GM18507 (cell line): ENCODE measurements at places on chromosomes 12 and 14.
A peak's percentile ranks its signal among the peaks of the same experiment; 100 is the strongest.

DNA sequence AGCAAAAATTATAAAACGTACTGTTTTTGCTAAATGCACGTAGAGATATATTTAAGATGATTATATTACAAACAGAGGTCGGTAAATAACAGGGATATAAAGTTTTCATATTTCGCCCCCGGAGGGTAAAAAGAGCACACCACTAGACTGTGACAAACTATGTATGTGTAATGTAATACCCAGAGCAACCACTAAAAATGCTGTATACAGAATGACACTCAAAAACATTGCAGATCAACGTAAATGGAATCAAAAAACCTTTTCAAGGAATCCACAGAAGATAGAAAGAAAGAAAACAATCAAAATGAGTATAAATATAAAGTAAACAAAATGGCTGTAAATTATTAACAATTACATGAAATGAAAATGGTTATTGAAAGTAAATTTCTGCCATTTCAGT, 37.6 kb upstream of the PRB4 start:
- DNase-seq: no peak

DNA sequence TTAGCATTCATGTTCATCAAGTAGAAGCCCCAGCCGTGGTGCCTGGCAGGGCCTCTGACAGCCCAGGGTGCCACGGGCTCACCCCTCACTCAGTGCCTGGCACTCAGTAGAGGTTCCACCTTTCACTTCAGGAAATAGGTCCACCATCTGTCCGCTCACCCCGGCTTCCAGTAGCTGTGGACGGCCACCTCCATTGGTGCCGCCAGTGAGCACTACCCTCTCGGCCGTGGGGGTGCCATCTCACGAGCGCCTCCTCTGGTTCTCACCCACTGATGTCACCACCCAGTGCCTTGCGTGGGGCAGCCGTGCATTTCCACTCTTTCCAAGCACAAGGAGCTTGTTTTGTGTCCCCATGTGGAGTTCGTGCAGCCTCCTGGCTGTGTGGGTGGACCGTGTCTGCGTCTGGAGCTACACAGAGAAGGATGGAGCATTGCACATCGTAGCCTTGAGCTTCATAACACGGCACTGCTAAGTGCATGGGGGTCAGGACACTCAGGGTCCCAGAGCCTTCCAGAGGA, 41.0 kb upstream of the MMP17 start:
- no peak for DNase-seq

DNA sequence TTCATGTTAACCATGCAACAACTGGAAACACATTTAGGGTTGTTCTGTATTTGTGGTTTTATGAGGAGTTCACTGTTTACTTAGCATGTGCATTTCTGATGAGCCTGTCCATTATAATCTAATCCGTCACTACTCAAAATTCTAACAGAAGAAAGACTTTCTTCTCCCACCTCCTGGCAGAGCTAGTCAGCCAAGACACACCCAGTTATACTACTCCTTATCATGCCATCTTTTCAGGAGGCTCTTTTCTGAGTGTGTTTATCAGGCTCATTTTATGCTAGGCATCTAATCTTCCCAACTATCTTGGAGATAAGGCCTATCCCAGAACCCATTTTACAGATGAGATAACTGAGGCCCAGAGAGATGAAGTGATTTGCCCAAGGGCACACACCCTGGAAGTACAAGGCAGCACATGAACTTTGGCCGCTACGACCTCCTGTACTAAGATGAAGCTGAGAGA, 10.4 kb upstream of the MED13L start:
- DNase-seq: no peak

- DNase-seq: no peak
Observed at GRCh38 chr12:49976557-49976956, 3.8 kb downstream of the AQP6 start.

- no peak for DNase-seq
Observed at GRCh38 chr12:109191621-109192250, 75.3 kb downstream of the ACACB start.

GRCh38 chr14:68686205-68686465, 106.7 kb downstream of the ZFP36L1 start:
- DNase-seq: no peak

GRCh38 chr12:25397001-25397400, 146.3 kb upstream of the KRAS start:
- no peak for DNase-seq

GRCh38 chr12:107891967-107892366, 117.5 kb downstream of the ASCL4 start:
- DNase-seq: no peak

GRCh38 chr12:110227138-110227537, 53.9 kb upstream of the ATP2A2 start:
- no peak for DNase-seq

DNA sequence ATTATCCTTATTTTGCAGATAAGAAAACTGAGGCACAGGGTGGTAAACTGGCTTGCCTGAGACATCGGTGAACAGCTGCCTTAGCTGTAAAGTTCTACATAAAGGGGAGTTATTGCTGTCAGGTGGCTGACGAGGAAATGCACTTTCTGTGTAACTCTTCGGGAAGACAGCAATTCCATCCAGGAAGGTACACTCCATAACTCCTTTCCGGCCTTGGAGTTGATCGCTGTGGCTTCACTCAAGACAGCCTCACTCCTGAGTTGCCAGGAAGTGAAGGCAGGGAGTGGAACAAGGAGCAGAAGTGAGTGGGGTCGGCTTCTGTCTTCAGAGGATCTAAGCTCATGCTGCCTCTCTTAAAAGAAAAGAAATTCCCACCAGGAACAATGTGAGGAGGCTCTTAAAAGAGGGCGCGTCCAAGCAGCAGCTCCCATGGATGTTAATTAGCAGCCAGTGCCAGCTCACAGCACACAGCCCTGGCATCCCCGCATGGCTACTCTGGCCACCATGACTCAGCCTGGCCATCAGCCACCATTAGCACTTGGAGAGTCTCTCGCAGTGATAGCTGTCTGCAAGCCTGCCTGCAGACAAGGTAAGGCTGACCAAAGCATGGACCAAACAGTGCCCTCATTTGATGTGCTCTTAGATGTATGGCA, 60.3 kb downstream of the NUAK1 start:
- DNase-seq: no peak

GRCh38 chr14:100134586-100134985, 24.9 kb downstream of the DEGS2 start:
- DNase-seq: no peak

- no peak for DNase-seq
Observed at GRCh38 chr14:73663548-73664212, 18.9 kb downstream of the DNAL1 start.

- DNase-seq: no peak
Observed at GRCh38 chr14:77580477-77580876, 36.0 kb downstream of the SPTLC2 start.

DNA sequence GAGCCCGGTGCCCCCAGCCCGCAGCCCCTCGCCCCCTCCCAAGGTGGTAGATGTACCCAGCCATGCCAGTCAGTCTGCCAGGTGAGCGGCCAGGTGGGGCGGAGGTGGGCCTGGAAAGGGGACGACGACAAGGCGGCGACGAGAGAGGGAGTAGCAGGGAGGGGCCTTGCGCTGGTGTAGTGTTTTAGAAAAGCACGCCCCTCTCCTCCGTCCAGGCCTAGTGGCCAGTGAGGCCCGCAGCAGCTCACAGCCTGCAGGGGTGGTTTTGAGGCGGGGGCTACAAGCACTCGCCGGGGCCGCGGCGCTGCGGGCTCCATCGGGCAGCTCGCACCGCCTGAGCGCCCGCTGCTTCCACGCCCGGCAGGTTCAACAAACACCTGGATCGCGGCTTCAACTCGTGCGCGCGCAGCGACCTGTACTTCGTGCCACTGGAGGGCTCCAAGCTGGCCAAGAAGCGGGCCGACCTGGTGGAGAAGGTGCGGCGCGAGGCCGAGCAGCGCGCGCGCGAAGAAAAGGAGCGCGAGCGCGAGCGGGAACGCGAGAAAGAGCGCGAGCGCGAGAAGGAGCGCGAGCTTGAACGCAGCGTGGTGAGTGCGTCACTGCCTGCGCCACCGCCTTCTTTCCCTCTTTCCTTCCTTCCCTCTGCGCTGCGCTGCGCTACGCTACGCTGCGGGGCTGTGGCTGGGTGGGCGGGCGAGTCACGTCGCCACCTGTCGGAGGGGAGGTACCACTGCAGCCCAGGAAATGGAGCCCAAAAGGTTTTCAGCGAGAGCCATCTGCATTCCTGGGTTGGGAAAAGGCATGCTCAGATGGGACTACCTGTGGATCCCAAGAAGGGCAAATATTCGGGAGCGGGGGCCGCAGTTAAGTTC, 5.9 kb upstream of the RNU7-1 start:
- no peak for DNase-seq

GRCh38 chr12:7142056-7142644, 12.0 kb downstream of the CLSTN3 start:
- DNase-seq: no peak

DNA sequence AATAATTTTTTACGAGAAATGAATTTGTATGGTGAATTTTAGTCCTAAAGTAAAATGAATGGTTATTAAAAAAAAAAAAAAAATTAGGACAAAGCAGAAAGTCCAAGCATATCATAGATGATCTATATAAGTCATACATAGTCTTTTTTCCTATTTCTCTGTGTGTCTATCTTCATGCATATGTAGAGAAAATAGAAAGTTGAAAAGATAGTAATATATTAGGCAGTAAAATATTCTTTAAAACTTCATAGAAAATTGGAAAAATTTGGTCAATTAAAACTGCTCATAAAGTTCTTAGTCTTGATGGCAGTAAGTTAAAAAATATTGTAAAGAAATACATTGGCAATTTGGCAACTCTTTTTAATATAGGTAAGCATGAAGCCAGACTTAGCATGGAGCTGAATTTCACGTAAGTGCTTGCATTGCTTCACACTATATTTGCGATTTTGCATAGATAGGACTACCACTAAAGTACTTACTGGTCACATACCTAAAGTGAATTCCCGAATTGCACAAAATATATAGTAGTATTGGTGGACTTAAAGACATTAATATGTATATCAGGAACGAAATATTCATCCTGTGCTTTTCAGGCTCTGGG, 303.8 kb downstream of the IPO8 start:
- no peak for DNase-seq

DNA sequence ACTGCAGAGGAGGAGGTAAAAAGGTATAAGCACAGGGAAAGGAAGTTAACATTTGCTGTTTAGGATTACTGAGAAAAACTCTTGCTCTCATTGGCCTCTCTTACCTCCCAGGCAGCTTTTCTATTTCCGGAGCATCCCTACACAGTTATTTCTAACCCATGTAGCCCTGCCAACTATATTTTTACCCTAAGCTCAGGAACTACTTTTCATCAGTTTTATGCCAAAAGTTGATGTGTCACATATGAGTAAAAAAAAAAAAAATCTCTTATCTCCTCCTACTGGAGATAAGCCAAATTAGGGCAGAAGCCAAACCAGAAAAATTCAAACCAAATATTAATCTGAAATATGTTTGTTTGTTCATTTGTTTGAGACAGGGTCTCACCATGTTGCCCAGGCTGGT, 34.4 kb upstream of the PSMA6 start:
- no peak for DNase-seq

- no peak for DNase-seq
Observed at GRCh38 chr12:124389725-124390441, 95.0 kb downstream of the RFLNA start.

GRCh38 chr12:120265473-120266179, at the start of gene PXN:
TSS of gene PXN (minus strand) at chr12:120265730. CDS start at chr12:120265629, 101 bp downstream.
- peak; percentile 92 for DNase-seq

DNA sequence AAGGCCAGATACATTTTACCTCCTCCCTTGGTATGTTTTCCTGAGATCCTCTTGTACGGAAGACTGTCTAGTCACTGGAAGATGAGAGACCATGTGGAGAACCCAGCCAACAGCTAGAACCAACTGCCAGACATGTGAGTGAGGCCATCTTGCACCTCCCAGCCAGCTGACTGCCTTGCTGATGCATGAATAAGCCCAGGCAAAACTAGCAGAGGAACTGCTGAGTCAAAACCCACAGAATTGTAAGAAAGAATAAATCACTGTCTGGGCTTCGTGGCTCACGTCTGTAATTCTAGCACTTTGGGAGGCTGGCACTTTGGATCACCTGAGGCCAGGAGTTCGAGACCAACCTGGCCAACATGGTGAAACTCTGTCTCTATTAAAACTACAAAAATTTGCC, 160.0 kb downstream of the TPH2 start:
- no peak for DNase-seq
